Activated CD4-positive, alpha-beta T cell treated with anti-CD3 and anti-CD28 coated beads, Interleukin-2, amount 50 U/mL, for 4 hours (primary cell): ENCODE measurements at places on chromosomes 6 and 20.

DNA sequence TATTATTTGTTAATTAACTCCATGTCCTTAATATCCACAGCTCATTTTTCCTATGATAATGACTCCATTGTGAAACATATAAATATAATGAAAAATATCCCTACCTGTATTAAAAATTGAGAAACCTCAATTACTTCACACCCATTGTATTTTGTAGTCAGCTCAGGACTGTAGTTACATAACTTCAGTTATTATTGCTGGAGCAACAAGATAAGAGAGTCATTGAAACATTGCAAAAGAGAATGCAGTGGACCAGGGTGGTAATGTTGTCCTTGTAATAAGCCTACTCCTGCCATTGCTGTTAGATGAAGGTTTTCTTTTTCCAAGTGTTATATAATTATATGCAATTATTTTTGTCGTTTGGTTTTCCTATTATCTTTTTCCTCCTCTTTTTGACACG is 184.4 kb downstream of the PRL start:
- DNase-seq = no peak

- DNase-seq = no peak
These were observed 1.9 kb downstream of the ABCF1 start for GRCh38 chr6:30573113-30573512.

GRCh38 chr6:109800771-109801170 is 109.7 kb downstream of the FIG4 start:
- no peak for DNase-seq

- no peak for DNase-seq
These were observed 76.6 kb upstream of the VGLL2 start for GRCh38 chr6:117188627-117189201.

- no peak for DNase-seq
These were observed 27.1 kb downstream of the SAMHD1 start for GRCh38 chr20:36924167-36925045.

- DNase-seq = no peak
These were observed 56.7 kb upstream of the PSMF1 start for GRCh38 chr20:1061484-1062221.

- peak; percentile 9 for DNase-seq
These were observed 472 bp upstream of the PAQR8 start for GRCh38 chr6:52361414-52361944.

DNA sequence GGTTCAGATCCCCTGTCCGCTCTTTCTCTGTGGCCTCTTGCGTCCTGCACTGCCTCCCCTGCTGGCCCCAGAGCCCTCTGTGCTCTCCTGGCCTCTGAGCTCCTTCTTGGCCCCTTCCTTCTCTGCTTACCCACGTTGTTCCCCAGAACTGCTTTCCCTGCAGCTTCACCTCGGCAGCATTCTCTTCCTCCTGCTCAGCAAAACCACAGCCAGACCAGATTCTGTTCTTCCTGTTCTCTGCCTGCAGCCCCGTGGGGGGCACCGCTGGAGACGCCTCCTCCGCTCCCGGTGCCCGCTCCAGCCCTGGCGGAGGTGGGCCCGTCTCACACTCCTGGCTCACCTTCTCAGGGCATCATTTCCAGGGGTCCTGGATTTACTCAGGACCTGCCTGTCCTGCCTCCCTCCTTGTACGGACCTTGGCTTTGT is 59.7 kb downstream of the TCP11 start:
- DNase-seq = no peak

DNA sequence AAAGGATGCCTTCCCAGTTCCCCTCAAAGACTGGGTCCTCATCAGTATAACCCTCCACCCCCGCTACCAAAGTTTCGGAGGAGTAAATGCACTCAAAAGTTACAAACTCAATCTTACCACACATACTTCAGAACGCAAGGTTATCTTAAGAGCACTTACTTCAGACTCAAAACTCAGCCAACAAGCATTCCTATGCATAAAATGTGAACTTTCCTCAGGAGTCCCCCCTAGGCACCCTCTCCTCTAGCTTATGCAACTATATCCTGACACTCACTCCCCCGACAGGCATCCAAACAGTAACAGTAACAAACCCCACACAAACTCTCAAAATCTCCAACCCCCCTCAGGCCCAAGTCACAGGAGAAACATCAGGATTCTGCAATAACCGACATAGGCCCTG is 11.1 kb upstream of the ADTRP start:
- DNase-seq = no peak

DNA sequence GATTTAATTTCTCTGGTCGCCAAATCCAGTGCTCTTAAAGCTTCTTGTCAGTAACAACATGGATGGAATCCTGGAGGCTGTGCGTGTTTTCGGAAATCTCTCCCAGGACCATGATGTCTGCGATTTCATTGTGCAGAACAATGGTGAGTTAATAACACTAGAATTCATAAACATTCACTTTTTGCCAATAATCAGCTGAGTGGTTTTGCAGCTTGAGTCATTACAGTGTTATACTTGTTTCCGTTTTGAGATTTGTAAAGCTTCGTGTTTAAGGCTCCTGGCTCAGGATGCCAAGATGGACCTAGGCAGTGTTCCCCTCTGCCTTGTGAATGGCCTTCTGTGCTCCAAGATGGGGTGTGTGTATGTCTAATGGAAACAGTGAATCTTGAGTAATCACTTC is 113.8 kb downstream of the ARMC2 start:
- no peak for DNase-seq

DNA sequence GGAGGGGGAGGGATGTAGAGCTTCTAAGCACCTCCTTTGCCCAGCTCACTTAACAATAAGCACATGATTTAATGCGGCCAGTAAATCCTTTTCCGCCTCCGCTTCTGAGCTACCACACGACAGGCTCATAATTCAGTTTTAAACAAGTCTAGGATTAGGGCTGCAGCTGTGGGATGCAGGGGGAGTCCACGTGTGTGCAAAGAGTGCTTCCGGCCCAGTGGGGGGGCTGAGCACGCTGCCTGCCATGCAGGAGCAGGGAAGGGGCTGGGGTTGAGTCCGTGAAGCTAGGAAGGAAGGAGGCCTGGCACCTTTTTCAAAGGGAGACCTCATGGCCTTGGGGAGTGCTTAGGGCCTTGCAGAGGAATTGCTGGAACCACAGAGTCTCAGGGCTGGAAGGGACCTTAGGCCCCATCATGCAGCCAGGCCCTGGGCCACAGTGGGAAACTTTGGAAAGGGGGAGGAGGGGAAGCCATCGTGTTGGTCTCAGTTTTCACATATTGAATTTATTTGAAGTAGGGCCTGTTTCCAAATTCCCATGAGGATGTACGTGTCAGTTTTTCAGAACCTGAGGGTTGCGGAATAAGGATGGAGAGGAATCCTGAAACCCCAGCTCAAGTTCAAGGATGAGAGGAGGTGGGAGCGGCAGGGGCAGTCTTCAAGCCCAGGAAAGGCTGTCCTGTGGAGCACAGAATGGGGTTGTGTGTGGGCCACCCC is 96.1 kb downstream of the VEGFA start:
- no peak for DNase-seq

DNA sequence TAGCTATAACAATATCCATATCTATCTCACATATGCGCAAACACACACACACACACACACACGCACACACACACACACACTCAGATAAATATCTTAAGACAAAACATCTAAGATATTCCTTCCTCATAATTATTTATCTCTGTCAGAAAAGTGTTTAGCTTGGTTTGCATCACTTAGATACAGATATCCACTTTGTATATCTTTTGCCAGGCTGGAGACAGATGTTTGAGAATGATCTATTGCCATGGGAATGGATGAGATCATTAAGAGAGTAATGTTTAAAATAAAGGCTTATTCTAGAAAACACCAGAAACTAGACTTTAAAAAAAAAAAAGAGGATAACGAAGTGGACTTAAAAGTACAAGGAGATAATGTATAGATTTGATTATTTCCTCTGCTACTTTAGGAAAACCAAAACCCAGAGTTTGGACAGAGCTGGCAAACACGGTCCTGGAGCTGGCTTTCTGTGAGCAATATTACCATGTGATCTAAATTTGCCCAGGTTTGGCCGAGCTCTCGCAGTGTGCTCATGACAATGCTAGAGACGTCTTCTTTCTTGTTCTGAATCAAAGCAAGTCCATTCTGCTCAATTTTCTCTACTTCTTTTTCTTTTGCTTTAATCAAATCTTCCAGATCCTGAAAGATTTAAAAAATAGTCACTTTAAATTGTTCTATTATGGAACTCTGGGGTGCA is 411.8 kb downstream of the SYNE1 start:
- DNase-seq = no peak

DNA sequence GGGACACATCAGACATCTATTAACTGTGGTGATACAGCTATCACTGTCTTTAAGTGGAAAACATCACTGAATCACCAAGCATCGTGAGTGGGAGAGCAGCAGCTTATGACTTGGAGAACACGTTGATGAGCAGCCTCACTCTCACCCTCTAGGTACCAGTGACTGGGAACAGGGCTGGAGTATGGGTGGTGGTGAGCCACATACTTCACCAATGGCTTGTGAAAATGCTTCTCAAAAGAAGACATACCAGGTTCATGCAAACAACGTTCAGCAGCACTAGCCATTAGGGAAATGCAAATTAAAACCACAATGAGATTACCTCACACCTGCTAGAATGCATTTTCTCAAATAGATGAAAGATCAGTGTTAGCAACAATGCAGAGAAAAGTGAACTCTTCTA is 25.3 kb downstream of the SNX5 start:
- DNase-seq = no peak

DNA sequence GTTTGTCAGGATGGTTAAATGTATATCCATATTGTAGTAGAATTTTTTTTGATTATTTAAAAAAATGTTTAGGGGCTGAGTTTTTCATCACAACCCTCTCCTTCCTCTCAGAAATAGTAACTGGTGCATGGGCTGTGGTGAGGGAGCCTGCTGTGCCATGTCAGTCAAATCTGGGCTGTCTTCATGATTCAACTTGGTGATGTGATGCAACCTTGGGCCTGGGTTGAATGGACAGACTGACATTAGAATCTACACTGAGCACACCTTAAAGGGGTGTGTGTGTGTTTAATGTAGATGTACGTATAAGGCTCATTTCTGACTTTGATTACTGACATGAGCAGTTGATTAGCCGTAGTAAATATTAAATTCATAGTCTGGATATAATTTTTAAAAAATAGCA is 3.7 kb downstream of the TJAP1 start:
- no peak for DNase-seq

GRCh38 chr6:105382958-105383357 is 19.9 kb downstream of the PREP start:
- DNase-seq = no peak

- DNase-seq = no peak
These were observed 3.7 kb upstream of the BEND3 start for GRCh38 chr6:107118976-107119375.

DNA sequence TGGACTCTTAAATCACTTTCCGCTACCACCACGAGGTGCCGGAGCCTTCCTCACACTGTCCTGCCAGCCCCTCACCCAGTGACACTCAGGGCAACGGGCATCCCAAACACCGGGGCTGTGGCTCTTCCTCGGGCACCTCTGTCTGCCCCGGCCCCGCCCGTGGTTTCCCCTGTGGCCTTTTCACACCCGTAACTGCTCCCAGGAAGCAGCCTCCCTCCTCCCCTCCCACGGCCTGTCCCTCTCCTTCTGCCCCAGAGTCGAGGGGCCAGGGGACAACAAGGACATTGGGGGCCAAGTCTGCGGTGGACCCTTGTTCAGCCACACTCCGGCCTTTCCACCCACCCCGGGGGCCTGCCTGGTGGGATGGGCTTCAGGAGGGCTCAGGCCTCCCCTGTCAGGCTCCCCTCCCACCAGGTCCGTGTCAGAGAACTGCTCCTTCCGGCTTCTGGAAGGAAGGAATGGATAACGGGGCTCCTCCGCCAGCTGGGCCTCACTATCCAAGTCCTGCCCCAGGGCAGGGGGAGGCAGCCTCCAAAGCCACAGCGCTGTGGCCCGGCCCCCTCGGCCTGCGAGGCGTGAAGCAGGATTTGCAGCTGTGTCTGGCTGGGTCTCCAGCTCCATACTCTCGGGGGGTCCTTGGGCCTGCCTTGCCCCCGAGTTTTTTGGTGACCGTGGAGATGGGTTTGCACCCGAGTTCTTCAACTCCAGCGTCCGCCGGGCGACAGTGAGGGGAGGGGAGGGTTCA is 54.7 kb upstream of the CHRNA4 start:
- no peak for DNase-seq

GRCh38 chr6:112781241-112781640 is 434.1 kb downstream of the RFPL4B start:
- DNase-seq = no peak

DNA sequence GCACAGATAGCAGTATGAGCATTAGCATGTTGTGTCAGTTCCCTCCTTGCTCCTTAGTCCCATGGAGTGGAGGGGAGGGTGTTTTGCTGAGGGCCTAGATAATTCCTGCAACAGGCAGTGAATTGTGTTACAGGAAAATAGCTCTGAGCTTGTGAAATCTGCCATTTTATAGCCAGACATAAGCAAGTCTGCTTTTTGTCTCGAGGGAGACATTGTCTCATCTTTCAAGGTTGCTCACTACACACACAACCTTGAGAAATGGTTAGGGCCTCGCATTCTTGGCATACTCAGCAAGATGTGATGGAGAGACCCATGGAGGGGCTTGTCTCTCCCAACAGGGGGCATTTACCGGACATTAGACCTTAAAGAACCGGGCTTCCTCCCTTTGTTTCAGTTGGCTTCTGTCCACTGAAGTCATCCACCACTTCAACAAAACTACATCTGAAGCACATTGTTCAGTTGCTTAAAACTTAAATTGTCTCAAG is 108.0 kb upstream of the FOXO3 start:
- DNase-seq = no peak

GRCh38 chr6:47264775-47265184 is 44.9 kb downstream of the TNFRSF21 start:
- DNase-seq = no peak

DNA sequence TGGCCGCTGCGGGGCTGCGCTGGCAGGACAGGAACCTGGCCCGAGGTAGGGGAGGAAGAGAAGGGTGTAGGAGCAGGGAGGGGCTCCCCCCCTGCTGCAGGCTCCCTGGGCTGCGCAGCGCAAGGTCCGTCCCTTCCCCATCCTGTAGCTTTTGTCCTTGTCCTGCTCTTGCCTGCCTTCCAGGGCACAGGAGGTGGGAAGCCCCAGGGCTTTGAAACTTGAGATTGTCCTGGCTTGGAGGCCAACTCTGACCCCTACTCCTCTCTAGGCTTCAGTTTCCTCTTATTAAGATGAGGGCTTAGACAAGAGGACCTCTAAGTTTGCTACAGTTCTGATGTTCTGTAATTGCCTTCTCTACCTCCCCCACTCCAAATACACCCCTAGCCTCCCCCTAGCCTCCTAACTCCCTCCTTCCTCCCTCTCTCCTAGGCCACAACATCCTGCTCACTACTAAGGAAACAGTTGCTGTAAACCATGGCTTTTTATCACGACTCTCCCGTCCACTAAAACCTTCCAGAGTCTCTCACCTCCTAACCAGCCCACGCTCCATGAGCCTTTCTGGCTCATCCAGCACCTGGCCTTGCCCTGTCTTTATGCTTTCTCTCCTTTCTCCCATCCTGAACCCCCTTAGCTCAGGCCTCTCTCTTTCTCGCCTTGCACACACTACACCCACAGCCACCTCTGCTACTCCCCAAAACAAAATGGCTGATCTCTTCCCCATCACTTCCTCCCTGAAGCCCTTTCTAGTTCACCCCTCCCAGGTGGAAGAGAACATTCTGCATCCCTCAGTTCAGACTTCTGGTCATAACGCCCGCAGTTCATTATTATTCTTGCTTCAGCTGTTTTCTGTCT is 10.2 kb downstream of the UNC5CL start:
- no peak for DNase-seq
